ENCODE measurements at places on chromosomes 2 and 18.

DNA sequence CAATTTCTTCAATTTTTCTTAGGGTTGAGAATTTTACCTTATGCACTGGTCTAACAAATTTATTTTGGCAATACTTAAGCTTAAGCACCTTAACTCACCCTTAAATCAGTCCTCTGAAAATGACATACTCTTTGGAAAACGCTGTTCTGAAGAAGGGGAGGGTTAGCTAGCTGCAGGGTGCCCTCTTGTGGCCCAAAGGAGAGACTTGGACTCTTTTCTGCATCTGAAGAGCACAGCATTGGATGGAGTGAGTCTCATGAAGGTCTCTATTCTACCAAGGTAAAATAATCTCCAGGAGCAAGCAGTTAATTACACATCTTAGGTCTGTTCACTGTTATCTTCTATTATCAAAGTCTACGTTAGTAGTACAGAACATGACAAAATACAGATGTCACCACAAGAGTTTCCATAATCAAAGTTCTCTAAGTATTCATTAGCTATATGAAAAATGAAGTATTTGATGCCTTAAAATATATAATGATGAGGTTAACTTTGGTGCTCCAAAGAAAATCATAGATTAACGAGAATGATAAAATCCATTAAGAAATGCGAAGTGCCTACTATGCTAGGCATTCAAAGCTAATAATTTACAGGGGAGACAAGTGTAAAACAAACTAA lies 24.4 kb downstream of the PUM2 start:
- DNase-seq, result peak; percentile 14

- DNase-seq, result no peak
These were observed 7.4 kb upstream of the CCNYL1 start for GRCh38 chr2:207704078-207704477.

- DNase-seq, result no peak
These were observed 170.8 kb downstream of the SUCLG1 start for GRCh38 chr2:84288293-84288692.

DNA sequence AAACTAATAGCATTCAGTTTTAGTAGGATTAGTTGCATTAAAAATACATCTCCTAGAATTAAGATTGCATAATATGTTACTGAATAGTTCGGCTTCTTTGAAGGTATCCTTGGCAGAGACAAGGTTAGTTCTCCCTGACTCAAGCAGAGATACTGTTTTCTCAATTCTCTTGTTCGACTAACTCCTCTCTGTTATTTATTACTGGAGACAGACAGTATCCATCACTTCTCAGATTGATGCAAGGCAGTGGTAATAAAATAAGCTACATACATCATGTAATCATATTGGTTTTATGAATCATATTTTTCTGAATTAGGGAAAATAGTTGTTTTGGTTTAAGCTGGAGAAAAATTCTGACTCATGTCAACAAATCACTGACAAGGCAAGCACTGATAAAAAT lies 134.8 kb downstream of the SLC8A1 start:
- no peak for DNase-seq

DNA sequence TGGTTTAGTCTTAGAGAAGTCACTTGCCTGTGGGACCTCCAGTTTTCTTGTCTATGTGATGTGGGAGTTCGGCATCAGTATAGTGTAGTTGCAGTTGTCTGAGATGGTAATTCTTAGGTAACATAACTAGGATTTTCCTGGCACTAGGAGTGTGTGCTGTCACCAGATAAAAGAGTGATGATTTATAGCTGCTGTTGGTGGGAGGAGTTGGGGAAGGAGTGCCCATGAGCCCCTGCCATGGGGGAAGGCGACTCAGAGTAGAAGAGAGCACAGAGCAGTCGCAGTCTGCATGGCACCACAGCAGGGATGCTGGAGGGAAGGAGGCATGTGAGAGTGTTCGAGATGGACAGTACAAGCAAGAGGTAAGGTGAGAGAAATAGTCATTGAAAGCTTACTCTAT lies 38.7 kb downstream of the ATP9B start:
- DNase-seq, result no peak

GRCh38 chr2:118834440-118834810 lies 13.0 kb downstream of the EN1 start:
- peak; percentile 15 for DNase-seq

DNA sequence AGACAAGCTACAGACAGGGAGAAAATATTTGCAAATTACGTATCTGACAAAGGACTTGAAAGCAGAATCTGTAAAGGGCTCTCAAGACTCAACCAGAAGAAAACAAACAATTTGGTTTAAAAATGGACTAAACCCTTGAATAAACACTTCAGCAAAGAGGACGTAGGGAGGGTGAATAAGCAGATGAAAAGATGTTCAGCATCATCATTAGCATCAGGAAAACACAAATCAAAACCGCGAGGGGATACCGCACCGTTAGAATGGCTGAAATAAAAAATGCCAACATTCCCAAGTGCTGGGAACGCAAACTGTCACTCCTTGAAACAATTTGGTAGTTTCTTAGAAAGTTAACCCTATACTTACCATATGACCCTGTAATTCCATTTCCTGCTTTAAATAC lies 136.7 kb downstream of the MBP start:
- no peak for DNase-seq

- DNase-seq, result no peak
These were observed 117.7 kb downstream of the FHOD3 start for GRCh38 chr18:36415171-36415570.

- DNase-seq, result no peak
These were observed 482.2 kb upstream of the CELF4 start for GRCh38 chr18:38047820-38048219.

- DNase-seq, result no peak
These were observed 7.8 kb upstream of the NT5DC4 start for GRCh38 chr2:112712903-112713584.

GRCh38 chr18:79917169-79917852 lies 34.1 kb downstream of the SLC66A2 start:
- no peak for DNase-seq

DNA sequence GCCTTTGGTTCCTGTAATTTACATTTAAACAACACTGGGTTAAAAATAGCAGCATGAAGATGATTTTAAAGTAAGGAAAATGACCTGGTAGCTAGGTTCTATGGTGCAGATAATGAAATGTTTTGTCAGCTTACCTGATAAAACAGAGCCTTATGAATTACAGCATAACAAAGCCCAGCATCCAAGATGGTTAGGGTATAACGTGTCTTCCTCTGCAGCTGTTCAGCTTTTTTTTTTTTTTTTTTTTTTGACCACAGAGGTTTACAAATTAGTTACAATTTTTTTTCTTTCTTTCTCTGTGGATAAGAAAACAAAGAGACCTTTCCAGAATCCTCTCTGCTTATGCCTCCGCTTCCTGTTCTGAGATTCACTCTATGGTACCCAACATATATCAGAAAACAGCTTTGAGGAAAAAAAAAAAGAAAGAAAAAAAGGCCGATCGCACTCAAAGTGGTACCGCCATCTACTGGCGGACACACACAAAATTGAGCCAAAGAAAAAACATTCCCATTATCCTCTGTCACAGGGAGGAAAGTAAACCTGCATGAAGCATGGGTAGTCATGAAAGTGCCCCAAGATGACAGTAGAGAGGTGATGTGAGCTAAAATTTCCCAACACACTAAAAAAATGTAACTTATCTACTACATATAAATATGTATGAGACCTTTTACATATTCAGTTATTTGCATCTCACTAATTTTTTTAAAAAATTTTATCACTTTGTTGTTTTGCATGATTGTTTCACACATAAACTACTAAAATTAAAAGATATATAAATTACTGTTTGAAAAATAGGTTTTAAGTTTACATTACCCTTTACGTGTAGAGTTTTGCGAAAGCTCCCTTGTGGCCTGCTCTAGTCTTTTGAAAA lies at the start of gene SCN3A:
Gene SCN3A (minus strand): TSS at position 362 of the 871 bp plus-strand sequence. CDS start 27,656 bp downstream, outside the sequence.
- DNase-seq, result peak; percentile 38

DNA sequence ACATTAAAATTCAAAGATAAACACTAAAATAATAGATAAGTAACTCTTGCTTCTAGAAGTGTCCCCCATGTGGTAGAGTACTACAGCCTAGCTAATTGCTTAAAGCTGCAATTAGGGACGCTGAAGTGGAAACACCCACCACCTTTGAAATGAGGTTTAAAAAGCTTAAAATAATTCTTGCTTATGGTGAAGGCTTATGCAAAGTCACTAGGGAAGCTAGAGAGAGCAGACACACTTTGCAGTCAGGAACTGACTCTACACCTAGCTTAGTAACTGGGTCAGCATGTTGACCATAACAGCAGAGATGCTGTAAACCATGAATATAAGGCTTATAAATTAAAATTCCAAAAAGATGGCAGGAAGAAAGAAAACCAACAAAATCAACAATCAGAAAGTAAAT lies 65.4 kb upstream of the DSG1 start:
- DNase-seq, result no peak

- DNase-seq, result no peak
These were observed 183.0 kb downstream of the NYAP2 start for GRCh38 chr2:225582355-225583116.

DNA sequence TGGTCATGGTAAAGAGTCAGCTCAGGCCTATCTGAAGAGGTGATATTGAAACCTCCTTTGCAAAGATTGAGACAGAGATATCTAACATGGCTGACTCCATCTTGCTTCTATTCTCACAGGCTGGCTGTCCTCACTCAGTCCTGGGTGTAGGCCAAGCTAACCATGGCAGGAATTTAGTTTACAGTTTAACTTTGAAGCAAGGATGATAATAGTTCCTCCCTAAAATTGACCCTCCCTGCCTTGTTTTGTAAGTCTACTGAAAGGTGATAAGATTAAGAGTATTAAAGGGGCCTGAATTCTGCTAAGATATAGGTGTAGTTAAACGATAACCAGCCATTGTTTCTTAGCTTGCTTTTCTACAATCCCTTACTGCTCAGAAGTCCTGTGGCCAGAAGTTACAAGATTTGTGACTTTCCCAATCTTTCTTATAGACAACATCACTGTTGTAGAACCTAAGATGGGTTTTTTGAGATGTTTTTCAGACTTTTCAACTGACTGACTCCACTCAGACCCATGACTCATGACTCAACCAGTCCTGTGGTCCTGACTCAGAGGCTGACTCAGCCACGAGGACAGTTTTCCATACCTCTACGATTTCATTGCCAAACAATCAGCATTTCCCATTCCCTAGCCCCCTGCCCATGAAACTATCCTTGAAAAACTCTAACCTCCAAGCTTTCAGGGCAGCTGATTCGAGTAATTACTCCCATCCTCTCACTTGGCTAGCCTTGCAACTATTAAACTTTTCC lies 195.7 kb upstream of the SESTD1 start:
- DNase-seq, result no peak

DNA sequence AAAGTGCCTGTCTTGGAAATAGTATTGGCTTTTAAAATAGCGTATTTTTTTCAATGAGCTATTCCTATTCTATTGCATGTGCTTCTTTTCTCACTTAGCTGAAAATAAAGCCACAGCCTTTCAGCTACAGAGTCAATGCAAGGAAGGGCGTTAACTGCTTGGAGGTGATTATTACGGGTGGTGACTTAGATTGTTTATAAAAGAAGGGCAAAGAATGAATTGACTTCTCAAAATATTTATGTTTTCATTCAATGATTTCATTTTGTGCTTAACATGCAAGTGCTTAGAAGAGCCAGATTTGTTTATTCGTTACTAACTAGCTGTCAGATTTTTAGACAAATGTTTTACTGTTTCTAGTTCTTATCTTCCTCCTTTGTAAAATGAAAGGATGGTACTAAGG lies 2.8 kb upstream of the CHN1 start:
- no peak for DNase-seq

DNA sequence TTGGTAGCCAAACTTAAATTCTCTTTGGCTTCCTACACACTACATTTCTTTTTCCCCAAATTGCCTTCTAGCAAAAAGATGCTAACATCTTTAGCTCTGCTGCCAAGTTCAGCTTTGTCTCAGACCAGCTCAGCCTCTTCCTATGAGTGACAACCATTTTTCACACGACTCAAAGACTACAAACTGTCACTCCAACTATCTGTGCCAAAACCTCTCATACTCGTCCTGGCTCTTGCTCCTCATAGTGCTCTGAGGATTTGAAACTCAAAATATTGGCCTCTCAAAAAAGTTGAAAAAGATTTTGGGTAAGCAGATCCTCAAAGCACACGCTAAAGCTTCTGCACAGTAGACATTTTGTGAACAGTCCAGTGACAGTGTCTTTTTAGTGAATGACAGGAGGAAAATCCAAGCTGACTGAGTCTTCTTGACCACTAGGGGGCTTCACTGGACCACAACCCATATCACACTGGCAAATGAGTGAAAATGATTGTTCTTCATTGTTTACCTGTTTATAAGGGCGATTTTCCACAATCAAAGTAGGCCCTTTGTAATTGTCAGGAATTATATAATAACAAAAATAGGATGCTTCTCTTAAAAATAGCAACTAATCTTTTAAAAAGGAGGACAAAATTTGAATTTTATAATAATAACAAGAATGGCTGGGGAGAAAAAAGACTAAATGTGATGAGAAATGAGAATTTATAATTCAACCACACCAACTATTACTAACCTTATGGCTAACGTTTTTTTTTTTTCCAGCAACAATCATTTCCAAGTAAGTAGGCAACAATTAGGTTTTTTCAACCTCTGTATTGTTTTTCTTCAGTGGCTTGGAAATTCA lies 85.5 kb upstream of the PGAP1 start:
- no peak for DNase-seq

DNA sequence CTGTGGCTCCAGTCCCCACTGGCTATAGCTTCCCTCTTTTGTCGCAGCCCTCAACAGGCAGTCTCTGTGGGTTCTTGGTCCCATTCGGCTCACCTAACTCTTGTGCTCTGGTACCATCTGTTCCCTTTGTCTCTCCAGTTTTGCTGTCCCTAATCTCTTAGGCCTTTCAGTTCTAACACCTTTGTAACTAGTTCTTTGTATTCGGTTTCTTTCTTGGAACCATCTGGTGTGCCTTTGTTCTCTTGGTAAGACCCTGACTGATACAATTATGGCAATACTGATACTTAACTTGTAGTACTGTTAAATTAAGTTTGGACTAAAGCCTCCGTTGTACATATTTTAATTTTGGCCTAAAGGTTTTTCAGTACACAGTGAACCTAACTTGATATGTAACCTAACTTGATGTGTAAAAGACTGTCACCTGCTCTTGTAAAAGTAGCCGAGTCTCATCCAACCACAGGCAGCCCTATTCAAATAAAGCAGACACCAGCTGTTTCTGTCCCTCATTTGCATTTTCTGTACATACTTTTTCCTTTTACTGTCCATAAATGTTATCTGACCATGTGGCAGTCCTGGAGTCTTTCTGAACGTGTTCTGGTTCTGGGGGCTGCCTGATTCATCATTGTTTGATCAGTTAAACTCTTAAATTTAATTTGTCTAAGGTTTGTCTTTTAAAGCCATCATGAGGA lies 4.8 kb upstream of the MRPL44 start:
- DNase-seq, result peak; percentile 45

DNA sequence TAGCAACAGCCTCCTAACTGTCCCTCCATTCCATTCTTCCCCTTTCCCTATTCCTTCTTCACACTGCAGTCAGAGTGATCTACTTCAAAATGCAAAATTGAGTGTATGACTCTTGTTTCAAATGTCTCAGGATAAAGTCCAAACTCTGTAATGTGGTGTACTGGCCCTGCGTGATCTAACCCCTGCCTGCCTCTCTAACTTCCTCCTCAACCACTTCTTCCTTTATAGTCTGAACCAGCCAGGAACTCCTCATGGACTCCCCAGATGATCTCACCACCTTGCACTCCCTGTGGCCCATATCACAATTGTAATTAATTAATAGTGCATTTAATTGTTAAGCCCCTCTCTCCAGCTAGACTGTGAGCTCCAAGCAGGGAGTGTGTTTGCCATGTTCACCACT lies 3.1 kb upstream of the B3GNT2 start:
- DNase-seq, result no peak

- no peak for DNase-seq
These were observed 88.6 kb downstream of the ACVR1C start for GRCh38 chr2:157540102-157540501.

GRCh38 chr18:50700245-50701165 lies 119.3 kb downstream of the MRO start:
- DNase-seq, result no peak

- peak; percentile 44 for DNase-seq
These were observed 104.9 kb downstream of the MBD2 start for GRCh38 chr18:54119524-54120019.

Measured in neuronal stem cell (in vitro differentiated cells).